ENCODE measurements at places on chromosomes 7 and 10. TPM values are rescaled to one million over a fixed set of nuclear protein-coding genes. Genes with fewer than 3 reads are reported as not detected.

DNA sequence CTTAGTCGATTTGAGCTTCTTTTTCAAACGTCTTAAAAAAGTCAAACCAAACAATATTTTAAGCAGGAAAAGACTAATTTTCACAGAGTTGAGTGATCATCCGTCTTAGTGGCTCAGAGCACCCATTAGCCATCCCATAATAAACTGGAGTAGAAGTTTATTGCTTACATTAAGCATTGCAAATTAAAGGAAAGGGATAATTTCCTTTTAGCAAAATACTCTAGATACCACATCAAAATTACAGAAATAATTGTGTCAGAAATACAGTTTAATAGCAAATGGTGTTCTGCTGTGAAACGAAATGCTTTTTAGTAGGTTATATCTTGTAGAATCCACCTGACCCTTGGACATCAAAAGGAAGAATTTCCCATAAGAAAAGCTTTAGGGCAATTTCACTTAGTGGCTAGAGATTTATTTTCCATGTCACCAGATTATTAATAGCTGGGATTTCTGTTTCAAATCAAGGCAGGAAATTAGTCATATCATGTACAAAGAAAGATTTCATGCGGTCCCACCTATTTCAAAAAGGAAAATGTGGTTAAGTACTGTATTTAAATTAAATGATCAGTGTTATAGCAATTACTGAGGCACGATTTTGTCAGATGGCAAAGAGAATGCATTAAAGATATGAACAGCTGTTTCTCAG lies 96.2 kb downstream of the NPTX2 start:
- no peak for DNase-seq

DNA sequence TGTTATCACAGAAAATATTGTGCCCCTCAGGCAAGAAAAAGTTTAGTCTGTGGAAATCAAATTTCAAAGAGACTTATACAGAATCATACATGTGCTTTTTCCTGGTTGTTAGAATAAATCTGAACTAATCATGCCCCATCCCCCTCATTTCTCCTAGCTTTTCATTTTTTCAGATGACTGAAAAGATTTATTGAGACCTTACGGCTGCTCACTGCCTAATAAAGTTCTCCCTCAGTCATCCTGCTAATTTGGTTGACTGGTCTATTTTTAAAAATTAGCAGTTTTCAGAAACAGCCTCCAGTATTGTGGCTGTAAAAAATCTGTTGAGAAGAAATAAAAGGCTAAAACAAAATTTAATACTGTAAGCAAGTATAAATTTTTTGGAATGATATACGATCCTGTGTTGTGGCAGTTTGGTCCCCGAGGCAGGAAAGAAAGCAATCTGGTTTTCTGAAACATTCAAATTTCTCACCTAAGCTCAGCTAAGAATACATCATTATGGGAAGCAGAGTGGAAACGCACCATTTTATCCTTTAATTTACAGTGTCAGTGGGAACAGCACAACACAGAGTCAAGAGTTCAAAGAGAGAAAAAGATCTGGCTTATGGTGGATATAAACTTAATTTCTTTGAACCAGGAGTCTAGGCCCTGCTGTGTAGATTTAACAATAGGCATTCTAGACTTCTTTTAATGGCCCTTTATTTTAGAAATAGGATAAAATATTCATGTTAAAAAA lies 144.4 kb downstream of the KCND2 start:
- no peak for DNase-seq

TMEM229A gene
- not detected for total RNA-seq

DNA sequence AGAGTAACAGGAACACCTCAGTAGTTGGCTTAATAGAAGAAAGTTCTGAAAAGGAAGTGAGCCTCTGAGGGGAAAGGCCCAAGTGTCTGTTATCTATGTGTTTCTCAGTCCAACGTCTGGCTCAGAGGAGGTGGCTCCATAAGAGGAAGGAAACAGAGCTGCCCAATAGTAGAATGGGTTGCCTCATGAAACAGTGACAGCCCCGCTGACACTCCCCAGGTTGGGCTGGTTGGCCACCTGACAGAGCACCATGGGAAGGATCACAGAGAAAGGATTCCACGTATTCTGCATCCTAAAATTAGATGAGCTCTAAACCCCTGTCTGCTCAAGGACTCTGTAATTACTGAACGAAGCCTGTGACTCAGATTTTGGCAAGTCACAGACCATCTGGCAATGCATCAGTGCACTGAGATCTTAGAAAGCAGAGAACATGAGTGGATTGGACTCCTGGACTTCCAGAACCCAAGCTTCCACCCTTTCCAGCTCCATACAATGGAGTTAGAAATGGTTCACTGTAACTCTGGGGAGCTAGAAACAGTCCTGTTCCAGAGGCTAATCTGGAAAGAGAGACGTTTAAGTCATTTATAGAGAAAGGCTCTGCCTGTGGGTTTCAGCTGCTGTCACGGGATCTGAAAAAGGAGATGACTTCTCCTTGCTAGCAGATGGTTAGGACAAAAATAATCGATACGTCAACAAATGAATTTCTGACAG lies 2.9 kb downstream of the PKD2L1 start:
- DNase-seq: no peak

MCM10 gene
- not detected for total RNA-seq

GRCh38 chr7:146948703-146949102 lies 832.1 kb downstream of the CNTNAP2 start:
- DNase-seq: no peak

DNA sequence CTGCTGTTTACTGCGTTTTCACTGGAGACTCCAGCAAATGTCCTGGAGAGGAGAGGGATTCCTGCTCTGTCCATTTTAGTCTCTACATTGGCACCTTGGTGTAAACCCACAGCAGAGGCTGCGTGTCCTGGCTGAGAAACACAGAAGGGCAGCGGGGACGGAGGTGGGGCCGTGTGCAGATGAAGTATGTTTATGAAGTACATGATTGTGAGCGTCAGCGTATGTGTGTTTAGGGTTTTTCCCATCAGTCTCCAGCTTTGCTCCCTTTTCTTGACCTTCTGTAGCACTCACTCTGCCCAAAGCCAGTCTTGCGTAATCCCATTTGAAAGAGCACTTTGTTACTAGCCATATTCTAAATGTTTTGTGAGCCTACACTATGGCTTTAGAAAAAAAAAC lies 750.7 kb upstream of the SORCS1 start:
- DNase-seq: no peak

CALN1 gene
- total RNA-seq: 0.11 TPM

DNA sequence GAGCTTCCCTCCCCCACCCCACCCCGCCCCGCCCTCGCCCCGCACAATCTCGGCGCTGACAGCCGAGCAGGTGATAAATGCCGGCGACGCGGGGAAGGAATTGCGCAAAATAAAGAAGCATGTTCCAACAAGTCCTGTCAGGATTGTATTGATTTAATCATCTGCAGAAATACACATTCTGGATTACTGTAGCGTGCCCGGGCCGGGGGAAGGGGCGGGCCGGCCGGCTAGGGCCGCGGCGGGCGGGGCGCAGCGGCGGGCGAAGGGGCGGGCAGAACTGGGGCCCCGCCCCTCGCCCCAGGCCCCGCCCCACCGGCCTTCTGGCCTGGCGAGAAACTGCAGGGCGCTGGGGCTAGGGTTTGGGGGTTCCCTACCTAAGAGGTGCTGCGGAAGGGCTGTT lies 88.9 kb upstream of the PAX2 start:
- DNase-seq: no peak

- DNase-seq: no peak
Measured at GRCh38 chr7:104327534-104327933, 869 bp upstream of the LHFPL3 start.

GRCh38 chr7:155752756-155753445 lies 59.4 kb downstream of the SHH start:
- DNase-seq: no peak

GRCh38 chr10:14102056-14102455 lies 228.7 kb downstream of the FRMD4A start:
- DNase-seq: no peak

GRCh38 chr7:151851782-151852181 lies 25.1 kb downstream of the PRKAG2 start:
- no peak for DNase-seq
